ENCODE measurements at places on chromosomes 1 and 21.
A peak's percentile ranks its signal among the peaks of the same experiment; 100 is the strongest.

GRCh38 chr1:94408104-94408830 is 9.9 kb upstream of the ABCD3 start:
- DNase-seq: no peak

DNA sequence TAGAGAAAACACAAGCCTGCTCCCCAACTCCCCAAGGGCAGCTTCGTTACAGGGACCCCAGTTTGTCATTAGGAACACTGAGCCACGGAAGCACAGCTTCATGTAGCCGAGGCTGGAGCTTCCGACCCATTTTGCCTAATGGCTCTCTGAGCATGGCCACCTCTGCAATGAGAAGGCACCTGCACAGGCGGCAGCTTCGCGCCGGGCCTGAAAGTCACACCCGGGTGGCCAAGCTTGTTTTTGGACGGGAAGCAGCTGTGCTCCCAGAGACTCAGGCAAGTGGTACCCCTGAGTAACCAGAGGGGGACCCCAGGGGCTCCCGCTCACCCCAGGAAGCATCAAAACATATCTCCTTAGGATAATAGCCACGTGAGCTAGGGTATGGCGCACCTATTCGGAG is 80.9 kb downstream of the SLC66A1 start:
- DNase-seq: no peak

DNA sequence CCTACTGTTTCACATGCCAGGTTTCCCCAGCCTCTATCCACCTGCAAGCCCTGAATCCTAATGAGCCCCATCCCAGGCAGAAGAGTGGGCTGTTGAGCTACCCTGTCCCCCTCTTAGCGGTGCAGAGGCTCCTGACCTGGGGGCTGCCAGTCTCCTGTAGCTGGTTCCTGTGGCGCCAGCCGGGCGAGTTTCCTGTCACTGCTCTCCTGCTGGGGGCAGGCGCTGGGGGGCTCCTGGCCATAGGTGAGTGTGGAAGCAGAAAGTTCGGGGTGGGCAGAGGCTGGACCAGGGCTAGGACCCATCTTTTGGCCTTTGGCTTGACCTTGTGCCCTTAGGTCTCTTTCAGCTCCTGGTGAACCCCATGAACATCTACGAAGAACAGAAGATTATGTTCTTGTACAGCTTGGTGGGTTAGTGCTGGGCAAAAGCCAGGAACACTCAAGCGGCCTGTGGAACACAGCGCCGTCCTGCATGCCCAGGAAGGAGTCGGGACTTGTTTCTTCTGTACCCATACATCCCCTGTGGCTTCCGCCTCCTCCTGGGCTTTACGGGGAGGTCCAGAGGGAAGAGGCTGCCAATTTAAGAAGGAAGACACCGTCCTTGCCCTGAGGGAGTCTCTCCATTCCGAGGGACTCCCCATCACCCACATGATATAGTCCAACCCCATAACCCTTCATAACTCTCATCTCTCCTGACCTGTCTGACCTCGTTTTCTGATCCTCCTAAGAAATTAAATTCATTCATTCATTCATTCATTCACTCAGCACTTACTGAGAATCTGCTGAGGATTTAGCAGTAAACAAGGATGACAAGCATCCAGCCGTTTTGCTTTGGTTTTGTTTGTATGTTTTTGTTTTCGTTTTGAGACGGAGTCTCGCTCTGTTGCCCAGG is 939 bp downstream of the DCST1 start:
- no peak for DNase-seq

GRCh38 chr21:35556536-35556935 is 503.8 kb downstream of the SETD4 start:
- no peak for DNase-seq

DNA sequence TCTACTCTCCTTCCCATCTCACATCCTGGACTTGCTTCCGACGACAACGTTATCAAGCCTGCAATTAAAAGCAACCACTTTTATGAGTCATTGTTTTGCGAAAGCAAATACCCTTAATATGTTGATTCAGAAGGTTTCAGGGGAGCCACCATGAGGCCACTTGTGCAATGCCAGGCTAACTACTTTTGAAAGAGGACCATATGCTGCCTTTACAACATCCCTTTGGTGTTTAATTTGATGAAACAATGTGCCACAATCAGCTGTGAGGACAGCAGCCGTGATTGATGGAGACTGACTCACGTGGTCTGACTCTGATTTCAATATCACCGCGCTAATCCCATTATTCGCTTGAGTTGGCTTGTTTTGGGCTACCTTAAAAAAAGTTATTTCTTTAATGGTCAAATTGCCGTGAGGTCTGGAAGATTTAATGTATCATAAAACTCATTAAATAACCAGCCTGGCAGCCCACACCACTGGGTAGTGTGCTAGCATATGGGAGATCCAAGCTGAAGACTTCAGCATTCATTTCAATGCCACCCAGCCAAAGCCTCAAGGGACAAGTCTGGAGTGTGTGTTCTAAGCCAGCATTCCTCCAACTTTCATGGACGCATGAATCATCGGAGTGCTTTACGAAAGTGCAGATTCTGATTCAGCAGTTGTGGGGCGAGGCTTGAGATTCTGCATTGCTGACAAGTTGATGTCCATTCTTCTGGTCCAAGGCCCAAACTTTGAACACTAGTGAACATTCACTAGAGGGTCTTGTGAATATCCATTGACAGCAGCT is 73.3 kb upstream of the PAXBP1 start:
- DNase-seq: no peak

DNA sequence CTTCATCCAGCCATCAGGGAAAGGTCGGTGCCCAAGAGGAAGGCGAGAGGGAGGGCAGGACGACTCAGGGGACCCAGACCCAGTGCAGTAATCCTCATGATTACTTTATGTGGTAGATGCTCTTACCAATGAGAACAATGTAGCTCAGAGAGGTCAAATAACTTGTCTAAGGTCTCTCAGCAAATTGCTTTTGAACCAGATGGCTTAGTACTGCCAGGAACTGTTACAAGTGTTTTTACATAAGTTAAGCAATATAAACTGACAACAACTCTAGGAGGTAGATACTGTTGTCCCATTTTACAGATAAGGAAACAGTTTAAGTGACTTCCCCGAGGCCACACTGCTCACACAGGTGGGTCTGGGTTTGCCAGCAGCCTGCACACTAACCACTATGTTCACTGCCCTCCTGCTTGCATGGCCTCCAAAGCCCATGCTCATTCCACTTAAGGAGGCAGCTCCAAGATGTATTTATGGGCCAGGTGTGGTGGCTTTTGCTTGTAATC is 111.7 kb downstream of the LACTBL1 start:
- DNase-seq: no peak

DNA sequence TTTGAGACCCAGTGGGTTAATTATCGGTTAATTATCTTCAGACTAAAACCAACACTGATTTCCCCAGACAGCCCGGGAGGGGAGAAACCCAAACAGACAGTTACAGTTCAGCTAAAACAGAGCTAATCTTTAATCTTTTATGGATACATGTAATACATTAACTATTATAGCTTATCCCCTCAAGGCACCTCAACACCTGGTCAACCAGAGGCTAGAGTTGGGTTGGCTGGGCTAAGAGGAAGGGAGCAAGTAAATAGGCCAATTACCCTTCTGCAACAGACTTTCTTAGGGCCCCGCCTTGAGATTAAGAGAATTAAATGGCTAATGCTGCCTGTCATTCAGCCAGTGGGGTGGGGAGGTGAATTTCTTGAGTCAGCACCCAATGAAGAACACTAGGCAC is 6.6 kb upstream of the MED18 start:
- no peak for DNase-seq

- no peak for DNase-seq
Measured at GRCh38 chr21:14957836-14958235, 107.0 kb downstream of the NRIP1 start.

GRCh38 chr1:25161981-25162380 is 70.3 kb downstream of the SYF2 start:
- DNase-seq: no peak

DNA sequence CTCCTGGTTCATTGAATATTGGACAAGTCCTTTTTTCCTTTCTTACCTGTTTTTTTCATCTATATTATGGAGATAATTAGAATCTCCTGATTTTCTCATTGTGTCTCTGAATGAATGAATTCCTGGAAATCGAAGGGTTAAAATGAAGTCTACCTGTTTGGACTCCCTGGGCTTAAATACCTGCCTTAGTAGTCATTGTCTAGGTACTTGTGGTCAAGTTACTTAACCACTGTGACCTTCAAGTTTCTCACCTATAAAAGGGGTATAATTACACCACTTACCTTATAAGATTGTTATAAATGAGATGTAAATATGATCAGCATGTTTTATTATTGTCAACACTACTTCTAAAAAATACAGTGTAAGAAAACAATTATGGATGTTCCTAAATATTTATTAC is 9.0 kb upstream of the TBX19 start:
- DNase-seq: no peak

DNA sequence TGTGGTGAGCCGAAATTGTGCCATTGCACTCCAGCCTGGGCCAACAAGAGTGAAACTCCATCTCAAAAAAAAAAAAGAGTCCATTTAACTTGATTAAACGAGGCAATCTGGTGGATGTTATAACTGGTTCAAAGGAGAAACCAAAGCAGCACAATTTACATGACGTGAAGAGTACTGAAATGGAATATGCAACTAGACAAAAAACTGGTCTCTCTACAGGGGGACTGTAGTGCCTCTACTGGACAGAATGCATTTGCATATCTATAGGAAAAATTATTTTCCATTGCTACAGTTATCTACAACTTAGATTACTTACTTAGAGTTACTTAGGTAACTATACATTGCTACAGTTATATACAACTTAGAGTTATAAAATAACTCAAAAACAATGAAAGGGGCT is 2.7 kb upstream of the CAPN2 start:
- no peak for DNase-seq

GRCh38 chr1:42551180-42551579 is 88.1 kb downstream of the CCDC30 start:
- no peak for DNase-seq

DNA sequence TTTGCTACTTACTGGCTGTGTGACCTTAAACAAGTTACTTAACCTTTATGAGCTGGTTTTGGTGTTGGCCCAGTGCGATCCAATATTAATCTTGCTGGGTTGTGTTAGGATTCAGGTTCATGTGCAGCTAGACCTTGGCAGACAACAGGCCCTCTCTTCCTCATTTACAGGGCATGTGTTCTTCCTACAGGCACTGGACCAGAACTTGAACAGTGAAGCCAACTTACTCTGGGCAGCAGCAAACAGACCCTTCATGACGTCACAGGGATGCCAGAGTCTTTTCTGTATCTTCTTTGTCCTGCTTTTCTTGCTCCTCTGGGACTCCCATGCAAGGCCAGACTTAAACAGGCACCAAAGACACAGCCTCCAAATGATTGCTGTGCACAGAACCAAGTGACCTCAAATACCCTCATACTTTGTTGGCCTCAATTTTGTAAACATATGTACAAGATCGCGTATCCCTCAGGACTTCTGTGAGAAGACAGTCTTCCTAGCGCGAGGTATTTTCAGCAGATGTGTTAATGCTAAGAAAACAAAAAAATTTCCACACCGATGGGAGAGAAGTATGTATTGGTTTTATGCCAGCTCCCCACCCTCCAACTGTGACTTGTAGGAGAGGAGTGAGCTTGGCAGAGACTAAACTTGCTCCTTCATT is 73.7 kb downstream of the URB2 start:
- no peak for DNase-seq

- no peak for DNase-seq
Measured at GRCh38 chr1:47106792-47107191, 30.4 kb upstream of the CYP4A22 start.

GRCh38 chr1:35718492-35719336 is at the start of gene C1orf216:
Gene C1orf216, minus strand, starts transcription at chr1:35718884. Its CDS starts 2,563 bp downstream, at chr1:35716321.
- DNase-seq: peak; percentile 79

GRCh38 chr1:11026052-11026451 is 13.6 kb downstream of the TARDBP start:
- no peak for DNase-seq

DNA sequence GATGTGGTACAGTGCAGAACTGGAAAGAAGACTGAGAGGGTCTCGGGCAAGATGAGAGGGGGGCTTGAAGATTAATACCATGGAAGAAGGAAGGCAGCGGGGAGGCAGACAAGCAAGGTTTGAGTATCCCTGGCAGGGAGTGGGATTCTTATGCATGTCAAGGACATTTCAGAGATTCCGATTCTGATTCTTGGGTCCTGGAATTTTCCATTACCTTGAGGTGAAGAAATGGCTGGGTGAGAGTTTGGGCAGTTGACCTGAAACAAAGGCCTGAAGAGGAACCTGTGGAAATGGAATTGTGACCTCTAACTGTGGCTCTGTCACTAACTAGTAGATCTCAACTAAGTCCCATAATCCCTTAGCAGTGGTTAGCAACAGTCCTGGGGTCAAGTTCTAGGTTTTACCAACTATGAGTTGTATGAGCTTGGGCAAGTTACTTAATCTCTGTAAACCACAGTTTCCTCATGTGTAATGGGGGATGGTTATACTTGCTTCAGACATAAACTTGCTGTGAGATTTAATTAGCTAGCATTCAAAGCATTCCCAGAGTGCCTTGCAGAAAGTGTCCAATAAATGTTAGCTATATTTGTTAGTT is 8.6 kb upstream of the ACTN2 start:
- no peak for DNase-seq

- DNase-seq: peak; percentile 21
Measured at GRCh38 chr21:34243562-34243961, 120.2 kb upstream of the KCNE2 start.

GRCh38 chr1:228163776-228164519 is 1.7 kb upstream of the IBA57 start:
- no peak for DNase-seq
